Effector memory CD8-positive, alpha-beta T cell (primary cell): ENCODE measurements at places on chromosomes 5 and 9.

DNA sequence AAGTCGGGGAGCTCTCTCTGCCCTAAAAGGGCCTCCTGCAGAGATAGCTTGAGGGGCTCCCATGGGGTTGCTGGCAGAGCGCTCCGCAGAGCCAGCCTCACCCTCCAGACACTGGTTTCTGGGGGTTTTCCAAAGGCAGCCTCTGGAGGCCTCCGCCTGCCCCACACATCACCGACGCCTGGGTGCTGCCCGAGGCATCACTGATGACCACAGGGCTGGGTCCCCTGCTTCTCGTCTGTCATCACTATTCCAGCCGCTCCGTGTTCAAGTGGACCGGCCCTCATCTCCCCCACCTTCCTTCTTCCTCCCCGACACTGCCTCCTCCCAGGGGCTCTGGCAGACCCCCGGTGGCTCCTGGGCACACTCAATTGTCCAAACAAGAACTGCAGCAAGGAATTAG lies 64.1 kb upstream of the IRX4 start:
- DNase-seq, result no peak

DNA sequence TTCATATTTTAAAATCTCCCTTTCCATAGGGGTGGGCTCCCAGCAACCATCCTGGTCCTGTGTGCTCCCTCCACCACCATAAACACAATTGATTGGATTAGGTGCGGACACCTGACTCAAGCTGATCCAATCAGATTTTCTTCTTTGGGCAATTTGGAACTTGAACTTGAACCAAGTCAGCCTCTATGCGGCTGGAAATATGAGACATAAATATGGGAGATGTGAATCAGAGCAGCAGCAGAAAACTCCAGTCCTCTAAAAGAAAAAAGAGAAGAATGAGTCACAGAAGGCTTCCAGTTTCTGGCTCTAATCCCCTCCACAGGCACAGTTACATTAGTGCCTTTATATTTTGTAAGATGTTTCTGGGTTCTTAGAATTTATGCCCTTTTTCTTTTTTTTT lies 306.6 kb downstream of the MLLT3 start:
- DNase-seq, result no peak

DNA sequence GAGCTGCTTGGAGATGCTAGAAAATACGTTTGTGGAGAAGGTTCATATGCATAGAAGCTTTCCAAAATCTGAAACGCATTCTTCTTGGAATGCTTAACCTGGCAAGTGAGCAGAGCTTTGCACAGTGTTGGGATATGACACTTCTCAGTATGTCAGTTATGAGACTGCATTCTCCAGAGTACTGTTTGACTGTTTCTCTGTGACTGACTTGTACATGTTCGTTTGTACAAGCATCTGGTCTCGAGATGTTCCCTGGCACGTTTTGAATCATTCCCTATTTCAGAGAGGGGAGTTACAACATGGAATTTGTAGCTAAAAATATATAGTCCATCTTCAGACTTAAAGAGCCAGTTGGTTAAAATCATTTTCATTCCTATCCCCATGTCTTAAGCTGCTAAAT lies 272.4 kb downstream of the ARRDC3 start:
- DNase-seq, result no peak

DNA sequence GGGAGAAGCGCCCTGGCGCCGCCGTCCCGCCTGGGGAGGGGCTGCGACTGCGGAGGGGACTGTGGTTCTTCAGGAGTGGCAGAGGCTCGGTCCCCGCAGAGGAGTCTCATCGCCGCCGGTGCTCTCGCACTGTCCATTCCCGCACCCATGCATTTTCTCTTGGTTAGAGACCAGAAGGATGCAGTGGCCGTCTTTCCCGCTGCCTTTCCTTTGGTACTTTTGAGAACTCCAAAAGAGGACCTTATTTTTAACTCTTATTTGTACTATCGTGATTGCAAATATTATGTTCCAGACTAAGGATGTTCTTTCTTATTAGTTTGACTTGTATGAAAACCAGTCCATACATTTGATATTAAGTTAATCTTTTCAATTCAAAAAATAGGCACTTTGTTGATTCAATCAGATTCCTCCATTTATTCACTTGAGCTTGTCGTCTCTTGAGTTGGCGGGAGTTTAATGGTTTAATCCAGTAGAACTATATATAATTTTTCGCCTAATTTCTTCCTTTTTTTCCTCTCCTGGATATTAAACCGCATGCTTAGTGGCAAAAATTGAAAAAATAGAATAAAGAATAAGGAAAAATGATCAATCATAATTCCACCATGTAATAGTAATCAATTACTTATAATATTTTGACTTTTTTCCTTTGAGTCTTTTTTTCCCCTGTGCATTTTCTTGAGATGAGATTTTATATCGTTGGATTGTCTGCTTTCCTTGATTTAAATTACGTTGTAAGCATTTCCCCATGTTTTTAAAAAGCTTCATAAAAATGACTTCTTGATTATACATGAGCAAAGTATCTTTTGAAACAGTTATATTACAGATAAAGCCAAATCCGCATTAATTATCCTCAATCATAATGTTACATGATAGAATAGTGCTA lies 861 bp downstream of the ZFYVE16 start:
- no peak for DNase-seq

GRCh38 chr5:95591490-95591901 lies 28.4 kb upstream of the GPR150 start:
- DNase-seq, result no peak

- DNase-seq, result no peak
These were observed 2.6 kb upstream of the CD14 start for GRCh38 chr5:140635291-140636257.

DNA sequence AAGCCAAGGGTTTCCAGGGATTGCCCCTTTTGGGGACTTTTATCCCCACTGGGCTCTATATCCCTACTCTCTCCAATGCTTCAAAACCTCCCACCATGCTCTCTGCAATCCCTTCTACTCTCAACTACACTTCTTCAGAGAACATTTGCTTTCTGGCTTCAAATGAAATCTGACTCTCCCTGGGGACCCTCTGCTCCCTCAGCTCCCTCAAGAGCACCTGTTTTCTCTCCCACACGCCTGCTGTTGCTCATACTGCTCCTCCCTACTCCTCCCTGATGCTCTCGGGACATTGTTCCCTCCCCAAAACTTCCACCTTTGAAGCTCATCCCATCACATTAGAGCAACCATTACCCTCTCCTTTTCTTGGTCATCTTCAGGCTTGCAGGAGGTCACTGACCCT lies 344.9 kb downstream of the CDK5RAP2 start:
- no peak for DNase-seq

DNA sequence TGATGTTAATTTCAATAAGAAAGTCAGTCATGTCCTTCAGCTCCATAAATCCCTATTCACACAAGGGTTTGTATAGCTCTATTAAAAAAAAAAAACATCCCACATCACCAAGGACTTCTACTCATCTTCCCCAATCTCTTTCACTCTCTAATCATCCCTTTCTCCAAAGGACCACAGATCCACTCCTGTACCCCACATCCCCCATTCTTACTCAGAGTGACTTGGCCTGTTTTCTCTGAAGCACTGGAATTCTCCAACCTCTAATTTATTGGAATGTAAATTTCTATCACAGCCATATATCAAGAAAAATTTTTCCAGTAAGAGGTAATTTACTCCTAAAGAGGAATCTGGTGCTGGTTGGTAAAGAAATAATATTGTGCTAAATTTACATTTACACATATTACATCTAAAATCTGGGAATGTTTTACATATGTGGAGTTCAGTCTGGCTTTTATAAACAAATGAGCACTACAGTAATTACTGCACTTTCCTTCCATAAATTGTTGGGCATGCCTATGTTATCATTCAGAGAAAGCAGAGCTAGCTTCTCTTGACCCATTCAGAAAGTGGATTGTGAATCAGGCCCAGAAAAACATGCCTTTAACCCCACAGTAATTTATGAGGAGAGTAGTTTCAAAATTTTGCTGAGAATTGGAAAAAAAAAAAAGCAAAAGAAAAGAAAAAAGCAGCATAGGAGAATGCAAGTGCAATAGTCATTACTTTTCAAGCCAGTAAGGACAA lies 399.5 kb upstream of the TNC start:
- DNase-seq, result no peak

DNA sequence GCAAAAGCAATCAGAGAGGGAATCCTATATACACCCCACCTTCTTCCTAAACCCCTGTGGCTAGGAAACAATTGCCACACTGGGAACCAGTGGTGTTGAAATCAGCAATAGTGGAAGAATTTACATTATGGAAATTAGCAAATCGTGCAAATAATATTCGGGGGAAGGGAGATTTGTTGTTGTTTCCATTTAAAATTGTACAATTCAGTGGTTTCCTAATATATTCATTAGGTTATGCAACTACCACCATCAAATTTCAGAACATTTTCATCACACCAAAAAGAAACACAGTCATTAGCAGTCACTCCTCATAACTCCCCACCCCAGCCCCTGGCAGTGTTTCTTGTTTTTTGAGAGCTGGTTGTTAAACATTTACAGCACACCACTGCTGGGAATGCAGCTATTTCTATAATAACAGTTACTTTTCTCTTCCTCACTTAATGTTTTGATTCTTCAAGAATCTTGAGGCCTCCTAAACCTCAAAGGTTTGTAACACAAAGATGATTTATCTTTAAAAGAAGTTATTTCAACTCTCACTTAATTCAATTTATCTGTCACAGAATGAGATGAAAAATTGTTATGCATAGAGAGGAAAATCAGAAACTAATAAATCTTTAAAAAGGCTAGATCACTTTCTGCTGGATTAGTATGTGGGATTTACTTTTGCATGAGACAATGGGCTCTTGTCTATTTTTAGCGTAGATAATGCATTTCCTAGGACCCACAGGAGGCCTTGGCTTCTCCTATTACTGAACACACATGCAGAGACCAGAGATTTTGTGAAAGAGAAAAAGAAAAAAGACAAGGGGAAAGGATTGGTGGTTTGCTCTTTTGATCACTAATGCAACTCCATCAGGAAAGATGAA lies 91.8 kb upstream of the DAPK1 start:
- no peak for DNase-seq

- DNase-seq, result no peak
These were observed 608 bp downstream of the ELOVL7 start for GRCh38 chr5:60843386-60843935.

- DNase-seq, result no peak
These were observed 30.4 kb upstream of the SYNPO start for GRCh38 chr5:150609843-150610584.

DNA sequence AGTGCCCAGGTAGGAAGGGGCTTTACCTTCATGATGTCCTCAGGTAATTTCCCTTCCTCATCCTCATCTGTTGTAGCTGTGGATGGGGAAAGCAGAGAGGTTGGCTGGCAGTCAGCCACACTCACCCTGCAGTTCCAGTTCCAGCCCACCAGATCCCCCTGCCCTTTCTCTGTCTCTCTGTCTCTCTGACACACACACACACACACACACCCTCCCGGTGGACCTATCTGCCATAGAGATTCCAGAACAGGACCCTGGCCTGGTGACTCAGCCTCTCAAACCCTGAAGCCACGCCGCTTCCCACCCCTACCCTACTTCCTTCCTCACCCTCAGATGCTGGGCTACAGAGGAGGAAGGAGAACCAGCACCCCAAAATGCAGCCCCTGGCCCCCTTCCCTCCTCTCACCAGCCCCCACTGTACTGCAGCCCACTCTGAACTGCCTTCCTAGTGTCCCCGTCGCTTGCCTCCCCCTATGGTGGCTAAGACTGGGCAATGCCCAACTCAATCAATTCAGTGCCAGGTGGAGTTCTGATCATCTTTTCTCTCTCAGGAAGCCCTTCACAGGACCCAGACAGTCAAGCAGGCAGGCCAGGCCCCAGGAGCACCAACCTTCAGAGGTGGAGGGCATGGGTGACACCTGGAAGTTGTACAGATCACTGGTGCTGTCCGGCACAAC lies 4.8 kb downstream of the IRF1 start:
- DNase-seq, result no peak

DNA sequence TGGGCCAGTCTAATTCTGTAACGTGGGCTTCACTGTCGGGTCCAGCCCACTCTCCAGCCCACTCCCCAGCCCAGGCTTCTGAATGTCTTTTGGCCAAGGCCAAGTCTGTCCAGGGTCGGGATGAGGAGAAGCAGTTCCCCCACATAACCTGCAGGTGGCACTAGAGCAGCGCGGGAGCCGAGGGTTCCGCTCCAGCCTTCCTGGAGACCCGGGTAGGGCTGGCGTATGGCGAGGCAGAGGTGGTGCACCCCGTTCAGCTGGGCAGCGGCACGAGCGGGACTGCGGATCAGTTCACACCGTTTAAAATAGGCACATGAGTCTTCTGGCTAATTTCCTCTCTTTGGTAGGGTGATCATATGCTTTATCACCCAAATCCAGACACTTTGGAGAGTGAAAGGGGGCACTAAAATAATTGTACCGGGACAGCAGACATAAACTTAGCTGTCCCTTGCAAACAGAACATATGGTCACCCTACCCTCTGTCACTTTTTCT lies 185.9 kb downstream of the MSX2 start:
- DNase-seq, result peak; percentile 3

- DNase-seq, result no peak
These were observed 12.6 kb downstream of the CHMP5 start for GRCh38 chr9:33277484-33277883.

DNA sequence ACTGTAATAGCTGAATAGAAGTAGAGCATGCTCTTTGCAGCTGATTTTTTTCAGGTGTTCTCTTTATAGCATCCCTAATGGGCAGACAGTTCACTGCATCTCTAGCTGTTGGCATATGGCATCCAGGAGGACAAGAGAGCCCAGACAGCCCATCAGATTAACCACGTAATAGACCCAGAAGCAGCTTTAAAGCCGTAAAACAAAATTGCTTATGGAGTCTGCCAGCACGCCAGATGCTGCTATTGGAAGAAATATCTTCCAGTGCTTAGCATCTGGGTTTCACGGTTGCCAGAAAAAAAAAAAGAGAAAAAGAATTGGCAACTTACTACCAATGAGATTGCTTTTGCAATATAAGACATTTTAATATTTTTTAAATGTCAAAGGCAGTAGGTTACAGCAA lies 869.4 kb upstream of the NUDT12 start:
- DNase-seq, result no peak

GRCh38 chr5:60700416-60700757 lies 421 bp upstream of the DEPDC1B start:
- no peak for DNase-seq

- no peak for DNase-seq
These were observed 3.7 kb downstream of the SYK start for GRCh38 chr9:90805006-90805996.

DNA sequence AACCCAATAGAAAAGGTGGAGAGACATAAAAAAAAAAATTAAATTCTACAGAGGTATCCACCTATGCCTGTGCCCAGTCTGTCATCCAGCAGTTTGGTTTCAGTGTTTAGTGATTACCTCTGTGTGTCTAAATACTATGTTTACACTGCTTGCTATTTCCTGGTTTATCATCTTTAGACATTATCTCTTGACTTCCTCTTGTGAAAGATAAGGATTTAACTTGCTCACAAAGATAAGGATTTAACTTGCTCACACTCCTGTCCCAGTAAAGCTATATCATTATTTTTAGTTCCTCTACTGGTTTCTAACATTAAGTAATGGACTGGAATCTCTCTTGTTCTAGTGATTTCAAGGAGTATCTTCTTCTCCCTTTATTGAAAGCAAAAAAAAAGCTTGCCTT lies 53.9 kb upstream of the ZFR start:
- no peak for DNase-seq

- DNase-seq, result no peak
These were observed 478.7 kb downstream of the DMAC1 start for GRCh38 chr9:7320841-7321240.
